ENCODE measurements at places on chromosomes 1 and 21.

DNA sequence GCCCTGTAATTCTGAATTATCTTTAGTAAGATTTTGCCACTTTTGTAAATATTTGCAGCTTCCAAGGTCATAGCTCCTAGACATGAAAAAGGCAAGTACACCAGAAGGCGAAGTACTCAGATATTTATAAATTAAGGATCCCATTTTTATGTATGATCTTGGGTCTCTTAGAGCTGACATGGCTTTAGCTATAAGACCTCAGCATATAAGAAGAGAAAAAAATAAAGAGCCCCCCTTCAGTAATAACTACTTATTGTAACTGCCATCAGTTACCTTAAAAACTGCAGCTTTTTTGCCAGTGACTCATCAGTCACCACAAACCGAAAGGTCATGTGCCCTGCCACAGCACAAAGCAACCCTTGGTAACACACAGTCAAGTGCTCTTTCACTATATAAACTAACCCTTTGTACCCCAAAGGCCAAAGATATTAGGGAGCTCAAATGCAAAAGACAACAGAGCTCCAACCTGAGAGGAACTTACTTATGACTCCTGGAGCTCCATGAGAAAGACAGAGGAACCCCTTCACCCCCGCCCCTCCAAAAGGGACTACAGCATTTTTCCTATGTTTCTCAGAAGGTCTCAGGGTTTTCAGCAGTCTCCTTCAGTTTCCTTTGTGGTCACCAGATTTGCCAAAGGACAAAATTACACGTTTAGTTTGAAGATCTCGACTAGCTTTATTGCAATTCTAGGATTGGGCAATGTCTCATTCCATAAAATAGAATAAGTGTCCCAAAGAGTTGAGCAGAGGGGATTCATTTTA lies 219.8 kb upstream of the DUSP10 start:
- DNase-seq: peak; percentile 20

GRCh38 chr21:44837537-44837936 lies 19.7 kb upstream of the SUMO3 start:
- no peak for DNase-seq

DNA sequence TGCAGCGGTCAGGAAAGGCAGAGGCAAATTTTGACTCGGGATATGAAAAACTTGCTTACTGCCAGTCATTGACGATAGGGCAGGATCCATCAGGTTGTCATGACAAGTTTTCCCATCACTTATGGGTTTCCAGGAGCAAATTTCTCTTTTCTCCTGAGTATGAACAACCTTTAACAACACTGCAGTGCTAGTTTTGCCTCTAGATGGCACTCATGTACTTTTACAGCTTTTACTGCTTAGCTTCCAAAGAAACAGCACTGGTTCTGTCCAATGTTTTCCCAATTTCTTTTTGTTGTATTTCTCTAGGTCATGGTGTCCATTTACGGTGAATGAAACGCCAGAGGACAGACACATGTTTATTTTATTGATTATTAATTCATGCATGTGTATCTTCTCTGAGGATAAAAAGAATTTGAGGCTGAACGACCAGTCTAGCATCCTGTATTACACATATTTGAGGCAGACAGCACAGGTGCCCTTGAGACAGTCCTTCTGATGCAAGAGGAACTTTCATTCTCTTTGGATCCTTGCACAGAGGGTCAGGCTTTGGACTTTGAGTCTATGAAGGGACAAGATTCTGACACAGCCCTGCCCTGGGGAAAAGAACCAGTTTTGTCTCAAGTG lies 112.3 kb upstream of the TRABD2B start:
- no peak for DNase-seq

- no peak for DNase-seq
Observed at GRCh38 chr1:162351246-162351842, 25.3 kb downstream of the SPATA46 start.

GRCh38 chr1:157894613-157895165 lies 53.1 kb upstream of the CD5L start:
- DNase-seq: no peak

DNA sequence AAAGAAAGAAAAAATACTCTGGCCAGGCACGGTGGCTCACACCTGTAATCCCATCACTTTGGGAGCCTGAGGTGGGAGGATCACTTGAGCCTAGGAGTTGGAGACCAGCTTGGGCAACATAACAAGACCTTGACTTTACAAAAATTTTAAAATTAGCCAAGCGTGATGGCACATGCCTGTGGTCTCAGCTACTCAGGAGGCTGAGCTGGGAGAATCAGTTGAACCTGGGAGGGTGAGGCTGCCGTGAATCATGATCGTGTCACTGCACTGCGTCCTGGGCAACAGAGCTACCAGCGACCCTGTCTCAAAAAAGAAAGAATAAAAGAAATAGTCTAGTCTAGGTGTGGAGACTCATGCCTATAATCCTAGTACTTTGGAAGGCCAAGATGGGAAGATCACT lies 22.3 kb downstream of the RRP1B start:
- no peak for DNase-seq

DNA sequence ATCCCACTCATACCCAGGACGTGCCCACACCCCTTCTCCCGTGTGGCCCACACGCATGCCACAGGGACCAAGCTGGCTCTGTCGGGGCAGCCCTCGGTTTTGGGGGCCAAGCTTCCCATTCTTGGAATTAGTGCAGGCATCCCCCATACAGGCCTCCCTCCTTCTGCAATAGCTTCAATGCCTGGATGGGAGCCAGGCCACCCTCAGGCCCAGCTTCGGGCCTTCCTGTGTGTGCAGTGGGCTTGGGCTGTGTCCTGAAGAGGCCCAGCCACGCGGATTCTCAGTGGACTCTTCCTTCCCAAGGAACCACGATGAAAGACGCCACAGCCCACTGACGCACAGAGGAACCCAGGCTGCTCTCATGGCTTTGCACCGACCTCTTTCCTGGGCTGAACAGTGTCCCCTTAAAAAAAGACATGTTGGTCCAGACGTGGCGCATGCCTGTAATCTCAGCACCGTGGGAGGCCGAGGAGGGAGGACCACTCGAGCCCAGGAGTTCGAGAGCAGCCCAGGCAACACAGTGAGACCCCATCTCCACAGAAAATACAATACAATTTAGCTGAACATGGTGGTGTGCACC lies 3.4 kb downstream of the KRTAP10-11 start:
- DNase-seq: no peak

DNA sequence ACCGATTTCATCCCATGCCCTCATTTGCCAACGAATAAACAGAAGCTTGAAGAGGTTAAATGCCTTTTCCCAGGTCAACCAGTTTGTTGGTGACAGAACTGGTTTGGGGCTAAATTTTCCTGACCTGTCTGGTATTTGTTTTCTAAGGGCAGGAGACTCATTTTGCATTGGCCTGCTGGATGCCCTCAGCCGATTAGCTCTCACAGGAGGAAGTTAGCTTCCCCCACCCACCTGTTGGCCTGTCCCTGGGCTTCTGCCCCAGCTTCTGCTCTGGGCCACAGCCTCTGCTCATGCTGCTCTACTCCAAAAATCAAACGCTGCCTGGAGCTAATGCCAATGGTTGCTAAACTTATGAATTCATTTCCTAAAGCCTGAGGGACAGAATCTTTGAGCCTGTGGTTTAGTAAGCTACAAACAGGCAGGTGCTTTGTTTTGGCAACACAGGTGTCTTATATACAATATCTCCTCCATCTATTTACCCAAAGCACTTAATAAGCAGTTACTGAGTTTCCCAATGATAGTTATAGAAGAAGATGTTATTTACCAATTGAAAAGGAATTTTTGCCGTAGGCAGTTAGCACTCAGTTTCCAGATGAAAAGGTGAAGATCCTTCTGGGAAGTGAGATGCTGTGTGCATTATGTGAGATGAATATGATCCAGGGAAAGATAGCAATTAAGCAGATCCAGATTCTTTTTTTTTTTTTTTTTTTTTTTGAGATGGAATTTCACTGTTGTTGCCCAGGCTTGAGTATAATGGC lies 82.3 kb downstream of the TM2D1 start:
- no peak for DNase-seq

- DNase-seq: no peak
Observed at GRCh38 chr1:63773496-63773814, 362 bp upstream of the ROR1 start.

- no peak for DNase-seq
Observed at GRCh38 chr1:232648316-232648715, 18.4 kb upstream of the SIPA1L2 start.

DNA sequence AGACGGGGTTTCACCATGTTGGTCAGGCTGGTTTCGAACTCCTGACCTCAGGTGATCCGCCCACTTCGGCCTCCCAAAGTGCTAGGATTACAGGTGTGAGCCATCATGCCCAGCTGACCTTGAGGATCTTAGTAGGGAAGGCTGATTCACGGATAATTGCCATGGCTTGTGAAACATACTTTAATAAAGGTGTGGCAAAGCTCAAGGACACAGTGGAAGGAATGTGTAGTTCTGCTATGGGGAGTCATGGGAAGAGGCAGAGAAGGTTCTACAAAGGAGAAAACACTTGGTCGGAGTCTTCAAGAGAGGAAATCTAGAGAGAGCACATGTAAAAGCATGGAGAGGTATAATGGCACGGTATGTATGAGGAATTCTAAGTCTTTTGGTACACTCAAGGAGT lies 12.7 kb upstream of the PTCH2 start:
- DNase-seq: no peak

GRCh38 chr1:7561331-7561921 lies 209.7 kb upstream of the VAMP3 start:
- no peak for DNase-seq

- no peak for DNase-seq
Observed at GRCh38 chr1:41455479-41456332, 28.8 kb downstream of the EDN2 start.

DNA sequence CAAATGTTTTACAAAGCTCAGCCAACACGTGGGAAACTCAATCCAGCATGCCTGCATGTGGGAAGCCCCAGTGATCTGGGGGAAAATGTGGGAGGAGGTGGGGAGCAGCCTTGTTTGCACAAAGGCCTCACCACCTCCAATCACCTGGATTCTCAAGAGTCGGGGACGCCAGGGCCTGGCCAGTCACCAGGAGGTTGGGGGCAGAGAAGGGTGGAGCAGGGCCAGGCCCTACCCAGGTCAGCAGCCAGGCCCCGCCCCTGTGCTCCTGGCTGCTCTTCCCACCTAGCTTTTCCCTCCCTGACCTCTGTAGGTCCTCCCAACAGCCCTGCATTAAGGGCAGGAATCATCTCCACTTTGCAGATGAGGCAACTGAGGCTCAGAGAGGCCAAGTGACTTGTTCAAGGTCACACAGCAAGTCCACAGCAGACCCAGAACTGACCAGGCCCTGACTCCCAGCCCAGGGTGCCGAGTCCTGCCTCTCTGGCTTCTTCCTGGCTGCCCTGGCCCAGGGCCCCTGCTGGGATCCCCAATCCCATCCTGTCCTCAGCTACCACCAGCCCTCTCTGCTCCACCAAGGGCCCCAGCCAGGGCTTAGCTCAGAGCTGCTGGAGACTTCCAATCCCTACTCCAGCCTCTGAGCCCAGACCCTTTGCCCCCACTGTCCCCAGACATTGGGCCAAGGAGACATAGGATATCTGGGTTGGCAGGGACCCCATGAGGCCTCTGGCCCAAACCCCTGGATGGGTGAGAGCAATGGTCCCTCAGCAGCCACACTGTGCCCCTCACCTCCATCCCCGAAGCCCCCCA lies 508.6 kb downstream of the PTPRU start:
- DNase-seq: no peak

DNA sequence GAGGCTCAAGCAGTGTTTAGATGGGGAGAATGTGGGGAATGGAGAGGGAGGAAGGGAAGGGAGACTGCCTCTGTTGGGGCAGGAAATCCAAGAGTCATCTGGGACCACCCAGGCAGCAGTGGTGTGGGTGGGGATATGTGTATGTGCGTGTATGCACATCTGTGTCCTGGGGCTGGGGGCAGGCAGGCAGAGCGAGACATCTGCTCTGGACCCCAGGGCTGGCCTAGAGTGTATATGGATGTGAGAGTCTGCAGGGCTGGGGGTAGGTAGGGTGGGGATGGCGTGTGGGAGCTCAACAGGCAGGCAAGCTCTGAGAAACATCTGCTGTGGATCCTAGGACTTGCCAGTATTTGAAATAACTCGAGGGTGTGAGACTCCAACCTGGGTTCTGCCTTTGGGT lies 3.5 kb downstream of the PTCH2 start:
- DNase-seq: no peak

DNA sequence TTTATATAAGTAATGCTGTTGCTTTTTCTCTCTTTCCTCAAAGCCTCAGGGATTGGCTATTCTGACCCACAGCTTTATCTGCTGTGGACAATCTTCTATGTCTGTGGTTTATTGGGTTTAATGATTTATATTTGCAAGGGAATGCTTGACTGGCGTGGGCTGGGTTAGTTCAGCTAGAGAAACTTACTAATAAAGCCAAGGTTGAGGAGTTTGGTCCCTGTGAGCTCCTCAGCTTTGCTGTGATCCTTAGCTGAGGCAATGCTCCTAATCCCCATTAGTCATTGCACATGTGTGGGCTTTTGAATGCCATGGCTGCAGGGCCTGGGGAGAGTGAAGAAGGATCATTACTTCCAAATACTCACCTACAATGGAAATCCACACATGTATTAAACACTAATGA lies 179.3 kb downstream of the ZNF326 start:
- DNase-seq: no peak

- DNase-seq: peak; percentile 58
Observed at GRCh38 chr1:9121496-9122409, 7.1 kb downstream of the GPR157 start.

Data from CD4-positive, alpha-beta T cell treated with Interleukin-1 beta for 1 hour (primary cell).